ENCODE measurements at places on chromosomes 12 and 14. TPM values are rescaled to one million over a fixed set of nuclear protein-coding genes. Genes with fewer than 3 reads are reported as not detected.

ANKRD33 gene
- total RNA-seq = under 0.01 TPM

PTGDR gene
- total RNA-seq = 0.58 TPM

SERPINA10 gene
- under 0.01 TPM for total RNA-seq

MIP gene
- total RNA-seq = 0.19 TPM

RERGL gene
- 0.38 TPM for total RNA-seq

KRT71 gene
- not detected for total RNA-seq

ENTPD5 gene
- 8.1 TPM for total RNA-seq

MYL6 gene
- 2,884 TPM for total RNA-seq

SLC17A8 gene
- total RNA-seq = not detected

LGR5 gene
- total RNA-seq = 1.7 TPM

SLC39A2 gene
- total RNA-seq = not detected

GPHN gene
- total RNA-seq = 4.2 TPM

KRT7 gene
- 80.3 TPM for total RNA-seq

CHGA gene
- total RNA-seq = not detected

TDRD9 gene
- 2.5 TPM for total RNA-seq

ALG10 gene
- 4.2 TPM for total RNA-seq

LRRC10 gene
- not detected for total RNA-seq

MMP19 gene
- total RNA-seq = 2.5 TPM

SMOC1 gene
- total RNA-seq = 0.85 TPM

TAS2R31 gene
- total RNA-seq = 5.6 TPM

GNS gene
- 87.8 TPM for total RNA-seq

STX2 gene
- total RNA-seq = 50.0 TPM

ANO4 gene
- total RNA-seq = 0.38 TPM

POTEM gene
- total RNA-seq = not detected

IFNG-AS1 gene
- total RNA-seq = not detected

HIGD1C gene
- total RNA-seq = not detected

KRT1 gene
- total RNA-seq = not detected

FAM90A1 gene
- total RNA-seq = 0.28 TPM

PIANP gene
- under 0.01 TPM for total RNA-seq

NR1H4 gene
- not detected for total RNA-seq

ACOT4 gene
- 1.4 TPM for total RNA-seq

CPNE8 gene
- 17.3 TPM for total RNA-seq

SPX gene
- 0.38 TPM for total RNA-seq

MANSC1 gene
- total RNA-seq = 1.3 TPM

TMEM30B gene
- total RNA-seq = 0.56 TPM

GPD1 gene
- under 0.01 TPM for total RNA-seq

SAV1 gene
- 18.8 TPM for total RNA-seq

DHRS2 gene
- 0.19 TPM for total RNA-seq

SERPINA4 gene
- not detected for total RNA-seq

CLEC9A gene
- total RNA-seq = not detected

AQP2 gene
- total RNA-seq = not detected

NEUROD4 gene
- total RNA-seq = not detected

GALNT6 gene
- total RNA-seq = 3.4 TPM

METTL1 gene
- total RNA-seq = 5.9 TPM

RNF212B gene
- total RNA-seq = not detected

RAD9B gene
- total RNA-seq = 0.58 TPM

PTMS gene
- total RNA-seq = 38.0 TPM

ACAD10 gene
- 7.9 TPM for total RNA-seq

BICDL1 gene
- total RNA-seq = 0.38 TPM

RDH16 gene
- under 0.01 TPM for total RNA-seq

SALL2 gene
- total RNA-seq = 1.2 TPM

SLCO1C1 gene
- under 0.01 TPM for total RNA-seq
